ENCODE measurements at places on chromosomes 3 and 15.

DNA sequence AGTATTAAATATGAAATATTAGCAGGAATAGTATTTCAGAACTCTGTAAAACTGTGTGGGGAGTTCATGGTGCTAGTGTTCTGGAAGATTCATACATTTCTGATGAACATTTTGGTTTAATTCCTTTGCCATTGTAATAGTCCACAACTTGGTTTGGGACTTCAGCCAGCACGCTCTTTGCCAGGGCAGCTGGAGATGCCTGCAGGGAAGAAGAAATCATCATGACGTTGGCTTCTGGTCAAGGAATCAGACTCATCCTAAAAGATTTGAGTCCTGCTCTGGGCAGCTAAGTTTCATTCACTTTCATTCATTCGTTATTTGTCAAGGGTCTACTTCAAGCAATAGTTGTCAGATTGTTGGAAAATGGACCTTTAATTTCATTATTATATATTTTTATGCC lies 32.4 kb upstream of the MRPL3 start:
- DNase-seq, result no peak

DNA sequence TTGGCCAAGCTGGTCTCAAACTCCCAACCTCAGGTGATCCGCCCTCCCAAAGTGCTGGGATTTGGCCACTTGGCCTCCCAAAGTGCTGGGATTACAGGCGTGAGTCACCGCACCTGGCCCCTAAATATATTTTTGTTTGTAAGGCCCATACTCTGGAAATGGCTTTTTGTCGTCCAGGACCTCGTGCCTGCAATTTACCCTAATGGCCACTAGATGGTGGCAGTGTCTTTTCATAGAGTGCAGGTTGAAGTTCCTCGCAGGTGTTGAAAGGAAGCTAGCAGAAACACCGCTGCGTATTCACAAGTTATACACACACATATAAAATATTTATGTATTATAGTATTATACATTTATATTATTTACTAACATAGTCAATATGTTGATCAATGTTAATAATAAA lies 97.2 kb downstream of the LRTM1 start:
- no peak for DNase-seq

DNA sequence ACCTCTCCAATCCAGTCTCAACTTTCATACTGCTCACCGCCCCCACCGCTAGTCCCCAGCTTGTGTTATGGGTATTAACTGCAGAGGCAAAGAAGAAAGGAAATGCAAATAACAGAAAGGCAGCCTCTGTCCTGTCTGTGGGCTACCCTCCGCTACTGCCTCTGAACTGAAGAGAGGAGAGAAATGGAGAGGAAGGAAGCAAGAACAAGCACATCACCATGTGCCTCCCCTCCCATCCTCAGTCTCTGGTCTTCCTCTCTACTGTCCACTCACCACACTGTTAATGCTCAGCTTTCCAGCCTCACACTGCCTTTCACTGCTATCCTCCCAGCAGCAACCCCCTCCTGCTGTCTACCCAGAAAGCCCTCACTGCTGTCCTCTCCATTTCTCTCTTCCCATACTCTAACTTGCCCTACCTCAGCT lies 139.0 kb upstream of the SLC2A2 start:
- DNase-seq, result no peak

DNA sequence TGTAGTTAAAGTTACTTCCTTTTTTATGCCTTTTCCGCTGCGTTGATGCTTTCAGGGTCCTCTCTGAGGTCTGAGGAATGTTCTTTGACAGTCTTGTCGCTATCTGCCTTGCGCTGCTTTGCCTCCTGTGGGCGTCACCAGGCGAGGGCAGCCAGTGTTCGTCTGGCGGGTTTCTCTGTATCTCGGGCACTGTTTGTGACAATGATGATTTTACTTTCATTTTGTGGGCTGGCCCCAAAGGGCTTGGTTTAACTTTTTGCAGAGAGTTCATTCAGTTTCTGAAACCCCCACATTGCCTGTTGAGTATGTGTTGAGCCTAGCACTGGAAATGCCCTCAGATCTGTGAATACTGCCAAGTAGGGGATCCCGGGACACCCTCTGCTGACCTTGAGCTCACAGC lies 24.6 kb upstream of the SACM1L start:
- DNase-seq, result no peak

- no peak for DNase-seq
These were observed 4.5 kb downstream of the NDUFB5 start for GRCh38 chr3:179608931-179609720.

- no peak for DNase-seq
These were observed 57.7 kb downstream of the ITGA11 start for GRCh38 chr15:68374168-68374745.

GRCh38 chr15:90177012-90177411 lies 24.1 kb upstream of the SEMA4B start:
- no peak for DNase-seq

- DNase-seq, result no peak
These were observed 305.1 kb downstream of the LSAMP start for GRCh38 chr3:116140100-116140689.

GRCh38 chr3:159894386-159894785 lies 94.2 kb upstream of the IL12A start:
- no peak for DNase-seq

DNA sequence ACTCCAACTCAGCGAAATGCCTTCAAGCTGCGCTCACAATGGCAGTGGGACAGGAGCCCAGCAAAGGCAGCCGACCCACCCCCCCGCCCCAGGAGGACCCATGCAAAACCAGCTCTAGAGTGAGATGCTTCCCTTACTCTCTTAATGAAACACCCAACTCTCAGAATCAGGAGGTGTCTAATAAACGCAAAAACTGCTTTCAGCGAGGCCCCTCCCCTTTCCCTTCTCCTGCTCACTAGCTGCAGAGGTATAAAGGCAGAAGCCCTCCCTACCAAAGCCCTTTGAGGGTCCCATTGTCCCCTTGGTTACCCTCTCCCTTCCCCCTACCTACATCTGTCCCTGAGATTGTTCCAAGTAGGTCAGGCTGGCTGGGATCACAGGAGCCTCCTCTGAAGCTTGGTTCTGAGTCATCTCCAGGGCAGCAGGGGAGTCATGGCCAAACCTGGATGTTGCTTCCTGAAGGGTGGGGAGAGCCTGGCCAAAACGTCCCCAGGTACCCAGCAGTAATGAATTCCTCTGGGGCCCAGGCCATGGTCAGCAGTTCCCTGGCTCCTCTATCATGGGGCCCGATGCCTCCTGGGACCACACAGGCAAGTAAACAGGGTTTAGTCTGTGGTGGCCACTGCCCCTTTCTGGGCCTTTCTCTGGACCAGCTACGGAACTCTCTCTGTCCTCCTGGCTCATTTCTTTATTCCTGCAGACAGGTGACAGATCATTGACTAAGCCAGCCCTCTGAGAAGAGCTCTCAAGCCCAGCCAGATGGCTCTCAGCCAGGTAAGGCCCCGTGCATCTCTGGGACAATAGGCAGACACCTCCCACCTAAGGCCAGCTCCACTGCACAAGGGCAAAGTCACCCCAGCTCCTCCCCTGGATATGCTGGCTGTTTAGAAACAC lies 8.6 kb downstream of the KLHL25 start:
- DNase-seq, result no peak

DNA sequence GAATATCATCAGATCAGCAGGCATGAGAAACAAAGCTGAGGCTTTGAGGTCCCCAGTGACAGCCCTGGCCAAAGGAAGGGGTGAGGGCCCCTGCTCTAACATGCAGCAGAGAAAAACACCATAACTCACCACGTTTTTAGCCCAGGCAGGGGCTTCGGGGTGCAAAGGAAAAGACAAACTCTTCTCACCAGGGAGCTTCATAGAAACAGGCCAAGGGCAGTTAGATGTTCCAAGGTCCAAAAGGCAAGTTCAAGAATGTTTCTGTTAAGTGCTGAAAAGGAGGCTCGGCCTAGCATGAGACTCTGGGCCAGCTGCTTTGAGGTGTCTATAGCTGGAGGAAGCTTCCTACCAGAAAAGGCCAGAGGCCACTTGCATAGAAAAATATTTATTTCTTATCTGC lies 608.4 kb upstream of the CFAP20DC start:
- DNase-seq, result no peak

DNA sequence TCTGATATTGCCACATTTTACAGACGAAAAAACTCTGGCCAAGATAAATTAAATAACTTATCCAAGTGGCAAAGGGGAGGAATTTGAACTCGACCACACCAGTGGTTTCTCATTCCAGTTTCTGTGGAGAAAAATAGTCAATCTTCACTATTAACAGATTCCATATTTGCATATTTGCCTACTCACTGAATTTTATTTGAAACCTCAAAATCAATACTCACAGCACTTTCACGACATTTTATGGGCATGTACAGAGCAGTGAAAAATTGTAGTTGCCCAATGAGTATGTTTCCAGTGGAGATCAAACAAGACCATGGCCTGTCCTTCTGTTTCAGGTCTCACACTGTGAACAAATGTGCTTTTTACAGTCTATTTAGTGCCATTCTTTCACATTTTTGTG lies 374.3 kb downstream of the MAGI1 start:
- no peak for DNase-seq

- DNase-seq, result no peak
These were observed 189.5 kb downstream of the ADAMTSL3 start for GRCh38 chr15:83843471-83843871.

DNA sequence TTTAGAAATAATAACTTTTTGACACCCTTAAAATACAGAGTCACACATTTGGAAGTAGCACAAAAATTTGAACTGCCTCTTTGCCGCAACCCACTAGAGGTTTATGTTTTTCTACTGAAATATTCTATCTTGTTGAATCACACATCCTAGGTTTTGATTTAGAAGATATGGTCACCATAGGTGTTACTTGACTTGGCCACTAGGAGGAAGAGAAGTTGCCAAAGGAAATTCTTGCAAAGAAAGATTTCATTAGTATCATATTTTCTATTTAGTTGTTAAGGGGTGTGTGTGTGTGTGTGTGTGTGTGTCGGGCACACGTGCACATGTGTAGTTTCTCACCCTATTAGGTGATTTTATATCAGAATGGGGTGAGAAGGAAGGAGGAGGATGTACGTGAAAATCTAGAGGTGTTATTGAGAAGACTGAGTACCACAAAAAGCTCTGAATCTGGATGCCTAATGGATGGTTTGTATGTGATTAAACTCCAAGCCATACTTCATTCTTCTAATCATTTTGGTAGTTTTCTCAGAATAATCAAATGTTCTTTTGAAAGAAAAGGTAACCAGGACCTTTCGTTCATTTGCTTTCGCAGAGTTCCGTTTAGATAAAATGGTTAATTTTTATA lies 31.5 kb downstream of the ZFAND6 start:
- DNase-seq, result no peak

DNA sequence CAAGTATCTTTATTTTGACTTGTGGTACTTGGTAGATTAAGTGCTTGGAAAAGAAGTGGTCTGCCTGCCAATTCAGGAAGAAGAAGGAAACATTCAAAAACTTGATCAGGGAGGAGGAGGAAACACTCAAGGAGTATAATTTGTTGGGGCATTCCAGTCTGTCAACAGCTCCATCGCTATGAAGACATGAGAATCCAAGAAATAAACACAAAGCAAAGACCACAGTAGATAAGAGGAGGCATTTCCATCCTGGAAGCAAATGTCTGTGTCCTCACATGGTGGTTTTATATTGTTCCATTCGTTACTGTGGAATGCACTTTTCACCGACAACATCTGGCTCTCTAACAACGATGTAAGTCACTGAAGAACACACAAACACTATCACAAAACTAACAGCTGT lies 176.1 kb upstream of the FRMD4B start:
- no peak for DNase-seq

DNA sequence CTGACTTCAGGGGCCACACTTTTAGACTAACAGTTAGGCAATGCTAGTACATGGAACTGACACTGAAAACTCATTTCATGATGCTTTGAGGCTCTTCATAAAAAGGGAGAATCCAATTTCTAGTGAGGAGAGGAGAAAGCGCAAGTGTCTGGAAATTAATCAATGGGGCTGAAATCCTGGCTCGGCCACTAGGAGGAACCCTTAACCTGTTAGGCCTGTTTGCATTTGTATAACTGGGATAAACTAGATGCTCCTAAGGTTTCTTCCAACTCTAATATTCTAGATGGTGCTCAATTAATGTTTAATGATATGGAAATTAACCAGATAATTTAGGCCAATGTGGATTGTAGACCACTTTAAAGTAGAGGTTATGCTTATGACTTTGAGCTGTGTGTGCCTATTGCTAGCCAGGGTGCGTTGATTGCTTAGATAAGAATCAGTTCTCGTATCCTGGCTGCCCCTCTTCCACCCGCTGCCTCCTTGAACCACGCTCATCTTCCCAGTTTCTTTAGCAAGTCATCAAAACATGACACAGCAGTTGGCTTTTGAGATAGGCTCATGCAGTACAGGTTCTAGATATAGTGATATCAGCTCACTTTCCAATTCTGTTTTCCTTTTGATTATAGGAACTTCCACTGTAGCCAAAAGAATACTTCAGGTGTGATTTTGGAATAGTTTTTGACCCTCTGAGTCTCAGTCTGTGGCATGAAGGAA lies 16.8 kb upstream of the CRBN start:
- DNase-seq, result no peak
